Activated T-cell treated with anti-CD3 and anti-CD28 coated beads, Interleukin-2, amount 50 U/mL, for 72 hours (primary cell): ENCODE measurements at places on chromosomes 2 and 18.

DNA sequence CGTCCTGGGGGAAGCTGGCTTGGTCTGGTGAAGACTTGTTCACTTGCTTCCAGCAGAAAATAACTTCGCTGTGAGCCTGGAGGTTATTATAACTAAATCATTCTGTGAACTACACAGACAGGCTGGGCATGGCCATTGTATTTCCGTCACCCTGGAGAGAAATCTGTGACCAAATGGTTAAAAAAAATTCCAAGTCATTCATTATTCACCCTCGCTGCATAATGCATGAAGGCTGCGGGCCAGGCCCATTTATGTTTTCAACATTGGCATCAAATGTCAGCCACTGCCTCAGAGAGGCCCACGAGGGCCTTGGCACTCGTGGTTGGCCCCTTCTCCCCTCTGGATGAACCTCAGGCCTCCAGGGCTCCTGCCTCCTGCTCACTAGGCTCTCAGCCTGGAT, 57.7 kb downstream of the RRM2 start:
- no peak for DNase-seq

GRCh38 chr2:24761866-24762265, 31.3 kb downstream of the PTRHD1 start:
- no peak for DNase-seq

GRCh38 chr18:48800466-48800865, 150.3 kb downstream of the SMAD7 start:
- DNase-seq: no peak

DNA sequence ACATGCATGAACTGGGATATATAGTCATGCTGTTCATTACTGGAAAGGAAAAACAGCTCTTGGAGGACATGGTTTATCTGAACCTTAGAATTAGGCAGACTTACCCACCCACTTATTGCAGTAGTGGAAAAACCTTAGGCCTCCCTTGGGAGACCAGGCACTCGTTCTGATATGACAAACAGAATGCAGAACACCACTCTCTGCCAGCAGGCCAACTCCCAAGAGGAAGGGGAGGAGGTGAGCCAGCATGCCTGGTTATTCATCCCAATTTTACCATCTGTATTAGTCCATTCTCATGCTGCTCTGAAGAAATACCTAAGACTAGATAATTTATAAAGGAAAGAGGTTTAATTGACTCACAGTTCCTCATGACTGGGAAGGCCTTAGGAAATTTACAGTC, 17.5 kb downstream of the C18orf63 start:
- DNase-seq: no peak

GRCh38 chr2:148994341-148994740, 44.2 kb upstream of the LYPD6B start:
- DNase-seq: no peak

GRCh38 chr18:33356735-33357134, 83.8 kb downstream of the CCDC178 start:
- DNase-seq: no peak

DNA sequence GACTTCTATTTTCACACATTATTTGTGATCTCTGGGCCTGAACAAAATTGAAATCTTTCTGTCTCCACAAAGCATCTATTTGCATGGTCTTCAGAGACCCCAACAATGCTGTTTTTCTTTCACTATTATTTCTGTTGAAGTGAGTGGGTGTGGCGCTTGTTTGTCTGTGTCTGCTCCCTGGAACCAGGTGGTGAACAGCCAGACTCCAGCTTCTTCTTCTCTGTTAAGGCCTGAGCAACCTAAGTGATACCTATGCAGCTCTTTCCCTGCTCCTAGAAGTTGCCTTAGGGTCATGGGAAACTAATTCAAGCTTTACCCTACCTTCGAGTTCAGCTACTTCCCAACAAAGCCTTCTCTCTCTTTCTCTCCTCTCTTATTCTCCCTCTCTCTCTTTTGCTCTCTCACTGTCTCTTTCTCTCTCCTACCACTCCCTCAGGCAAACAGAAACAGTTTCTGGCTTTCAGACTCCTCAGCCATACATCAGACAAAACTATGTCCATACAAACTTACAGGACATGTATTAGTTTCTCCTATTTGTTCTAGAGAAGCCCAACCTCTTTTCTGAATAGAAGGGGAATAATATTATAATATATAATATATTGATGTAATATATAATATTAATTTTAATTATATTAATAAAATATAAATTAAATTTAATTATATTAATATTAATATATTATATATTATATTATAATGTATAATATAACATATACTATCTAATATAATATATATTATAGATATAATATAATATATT, 552.5 kb downstream of the DSC3 start:
- no peak for DNase-seq

DNA sequence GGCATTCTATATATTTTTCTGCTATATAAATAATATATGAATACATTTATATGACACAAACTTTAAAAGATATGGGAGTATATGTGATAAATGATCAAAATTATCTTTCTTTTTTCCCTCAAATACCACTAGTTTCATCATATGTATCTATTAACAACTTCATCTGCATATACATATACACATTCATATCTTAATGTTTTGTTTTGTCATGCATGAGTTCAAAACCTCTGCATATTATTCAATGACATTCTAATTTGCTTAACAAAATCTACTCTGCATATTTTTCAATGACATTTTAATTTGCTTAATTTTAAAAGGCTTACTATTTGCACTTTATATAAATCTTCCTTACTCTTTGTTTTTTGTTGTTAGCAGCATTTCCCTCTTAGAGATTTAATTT, 276.2 kb downstream of the PIK3C3 start:
- no peak for DNase-seq

- DNase-seq: no peak
Measured at GRCh38 chr2:180944372-180944771, 36.0 kb upstream of the UBE2E3 start.

- DNase-seq: no peak
Measured at GRCh38 chr18:42525905-42526304, 570.9 kb downstream of the PIK3C3 start.

DNA sequence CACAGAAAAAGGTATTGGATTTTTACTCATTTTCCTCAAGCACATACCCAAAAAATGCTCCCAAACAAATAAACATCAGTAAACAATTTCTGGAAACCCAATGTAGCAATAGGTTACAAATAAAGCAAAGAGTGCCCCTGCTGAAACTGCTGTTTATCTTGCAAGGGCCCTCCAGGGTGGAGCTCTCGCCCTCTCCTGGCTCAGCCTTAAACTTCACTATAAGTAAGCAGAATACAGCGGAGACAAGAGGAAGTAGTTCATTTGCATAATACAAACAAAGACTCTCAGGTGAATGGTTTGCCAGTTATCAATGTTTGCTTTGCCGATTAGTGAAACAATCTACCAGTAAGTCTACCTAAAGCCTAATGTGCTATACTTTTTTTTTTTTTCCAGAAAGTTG, 437.6 kb downstream of the DLGAP1 start:
- no peak for DNase-seq

DNA sequence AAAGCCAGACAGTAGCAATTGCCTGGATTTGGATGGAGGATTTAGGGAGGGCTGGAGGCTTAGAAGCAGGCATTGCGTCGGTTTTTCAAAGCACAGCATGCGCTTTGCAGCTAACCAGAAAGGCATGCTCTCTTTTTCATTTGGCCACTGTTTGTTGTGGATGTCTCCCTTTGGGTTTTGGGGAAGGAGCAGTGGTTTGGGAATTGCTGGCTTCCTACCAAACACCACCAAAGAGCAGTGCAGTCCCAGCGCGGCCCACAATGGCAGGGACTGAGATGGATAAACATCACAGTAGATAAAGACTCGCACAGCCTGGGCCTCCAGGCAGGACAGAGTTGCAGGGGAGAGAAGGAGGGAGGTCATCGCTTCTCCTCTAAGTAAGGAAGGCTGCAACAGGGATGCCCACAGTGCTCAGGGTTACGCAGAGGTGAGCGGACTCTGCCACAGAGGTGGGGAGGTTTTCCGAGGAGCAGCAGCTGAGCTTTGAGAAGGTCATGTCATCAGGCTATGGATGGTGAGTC, 148.5 kb downstream of the MYT1L start:
- DNase-seq: no peak

DNA sequence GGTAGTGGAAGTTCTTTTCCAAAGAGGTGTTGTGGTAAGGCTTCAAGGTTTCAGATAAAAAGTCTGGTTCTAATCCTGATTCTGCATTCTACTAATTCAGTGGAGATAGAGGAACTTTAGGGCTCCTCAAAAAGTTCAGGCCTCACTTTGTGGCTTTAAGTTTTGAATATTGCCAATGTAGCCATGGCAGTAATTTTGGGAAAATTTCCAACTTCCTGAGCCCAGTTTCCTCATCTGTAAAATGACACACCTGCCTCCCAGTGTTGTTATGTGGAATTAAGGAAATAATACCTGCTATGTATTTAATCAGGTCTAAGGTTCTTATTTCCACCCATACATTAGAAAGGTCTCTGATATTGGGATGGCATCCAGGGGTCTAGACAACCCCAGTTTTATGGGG, 147.6 kb upstream of the ITGA6 start:
- DNase-seq: no peak

- DNase-seq: no peak
Measured at GRCh38 chr2:236818281-236819045, 248.8 kb downstream of the ACKR3 start.

DNA sequence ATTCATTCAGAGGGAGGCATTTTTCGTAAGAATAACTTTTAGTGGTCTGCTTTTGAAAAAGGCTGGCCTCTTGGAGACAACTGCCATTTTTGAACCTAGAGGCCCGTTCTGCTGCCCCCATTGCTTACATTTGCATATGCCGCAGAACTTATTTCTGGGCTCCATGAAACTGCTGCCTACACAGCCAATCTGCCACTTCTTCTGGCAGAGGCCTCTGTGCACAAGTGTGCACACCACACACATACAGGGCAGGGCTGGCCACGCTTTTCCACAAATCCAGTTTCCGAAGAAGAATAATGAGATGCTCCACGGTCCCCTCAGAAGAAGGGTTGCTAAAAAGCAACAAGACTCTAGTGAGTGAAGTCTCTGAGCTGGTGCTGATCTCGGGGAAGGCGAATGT, 56.2 kb downstream of the TMEM200C start:
- no peak for DNase-seq

DNA sequence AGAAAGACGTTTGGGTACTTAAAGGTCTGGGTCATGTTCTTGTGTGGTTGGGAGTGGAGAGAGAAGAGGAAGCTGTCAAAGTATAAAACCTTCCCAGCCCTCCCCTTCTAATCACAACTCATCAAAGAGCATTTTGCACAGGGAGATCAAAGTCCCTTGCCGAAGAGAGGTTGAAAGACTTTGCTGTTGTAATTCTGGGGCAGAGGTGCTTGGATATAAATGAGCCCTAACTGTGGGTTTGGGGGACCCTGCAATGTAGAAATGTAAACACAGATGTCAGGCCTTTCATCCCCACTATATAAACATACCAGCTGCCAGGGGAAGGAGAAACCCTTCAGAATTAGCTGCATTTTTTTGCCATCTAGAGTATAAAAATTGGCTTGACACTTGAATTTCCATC, 182.1 kb downstream of the ETAA1 start:
- no peak for DNase-seq

DNA sequence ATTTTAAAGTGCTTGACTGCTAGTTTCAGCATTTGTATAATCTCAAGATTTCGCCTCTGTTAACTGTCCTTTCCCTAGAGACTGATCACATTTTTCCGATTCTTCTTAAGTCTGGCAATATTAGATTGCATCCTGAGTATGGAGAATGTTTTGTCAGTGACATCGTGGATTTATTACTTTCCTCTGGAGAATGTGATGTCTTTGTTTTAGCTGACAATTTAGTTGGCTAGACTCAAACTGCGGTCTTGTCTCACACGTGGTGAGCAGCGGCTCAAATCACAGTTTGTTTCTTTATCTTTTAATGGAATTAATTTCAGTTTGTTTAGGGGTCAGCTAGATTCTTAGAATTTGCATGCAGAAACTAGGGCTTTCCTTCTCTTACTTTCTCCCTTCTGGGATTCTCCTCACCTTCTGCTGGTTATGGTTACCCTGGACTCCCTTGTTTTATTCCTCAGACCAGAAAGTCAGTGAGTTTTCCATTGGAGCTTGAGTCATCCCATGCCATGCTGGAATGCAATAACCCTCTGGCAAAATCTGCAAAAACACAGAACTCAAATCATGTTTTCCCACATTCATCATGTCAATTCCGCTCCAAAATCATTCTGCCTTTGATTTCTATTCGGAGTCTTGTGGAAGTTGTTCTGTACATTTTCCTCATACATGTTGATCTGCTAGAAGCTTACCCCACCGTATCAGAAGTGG, 327.2 kb upstream of the TRIB2 start:
- DNase-seq: no peak

DNA sequence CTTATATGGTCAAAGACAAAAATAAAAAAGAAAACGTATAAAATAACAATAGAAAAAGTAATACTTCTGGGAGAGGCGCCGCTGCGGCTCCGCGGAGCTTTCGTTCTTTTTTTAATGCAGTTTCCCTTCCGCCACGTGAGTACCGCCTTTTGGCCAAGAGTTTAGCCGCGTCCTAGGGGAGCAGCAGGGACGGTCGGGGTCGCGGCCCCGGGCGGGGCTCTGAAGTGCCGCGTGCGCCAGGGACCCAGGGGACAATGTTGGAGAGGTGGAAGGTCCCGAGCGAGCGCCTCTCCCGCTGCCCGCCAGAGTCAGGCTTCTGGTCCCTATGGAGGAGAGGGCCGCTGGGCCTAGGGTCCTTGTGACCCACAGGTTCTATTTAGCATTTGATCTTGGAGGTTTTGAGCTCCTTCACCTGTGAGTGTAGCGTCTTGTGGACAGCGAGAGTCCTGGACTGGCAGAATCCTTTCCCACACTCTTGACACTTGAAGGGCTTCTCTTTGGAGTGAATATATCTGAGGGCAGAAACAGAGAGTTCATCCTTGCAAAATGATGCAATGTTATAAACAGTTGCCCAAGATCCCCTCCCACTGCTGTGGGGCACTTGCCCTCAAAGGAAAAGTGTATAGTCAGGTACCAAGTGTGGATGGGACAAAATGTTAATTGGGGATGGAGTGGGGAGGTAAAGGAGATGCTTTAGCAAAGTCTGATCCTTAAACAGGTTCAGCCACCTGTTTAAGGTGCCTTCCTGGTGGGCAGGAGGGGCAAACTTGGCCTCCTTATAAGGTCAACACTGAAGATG, 6.3 kb downstream of the OSR1 start:
- DNase-seq: no peak

GRCh38 chr2:182132605-182133004, 147.0 kb downstream of the PPP1R1C start:
- no peak for DNase-seq

GRCh38 chr2:222915092-222915957, 54.5 kb downstream of the ACSL3 start:
- DNase-seq: no peak

GRCh38 chr2:29056452-29056851, 17.9 kb downstream of the PCARE start:
- DNase-seq: peak; percentile 11

- DNase-seq: peak; percentile 64
Measured at GRCh38 chr2:172437419-172438341, 10.3 kb downstream of the ITGA6 start.

DNA sequence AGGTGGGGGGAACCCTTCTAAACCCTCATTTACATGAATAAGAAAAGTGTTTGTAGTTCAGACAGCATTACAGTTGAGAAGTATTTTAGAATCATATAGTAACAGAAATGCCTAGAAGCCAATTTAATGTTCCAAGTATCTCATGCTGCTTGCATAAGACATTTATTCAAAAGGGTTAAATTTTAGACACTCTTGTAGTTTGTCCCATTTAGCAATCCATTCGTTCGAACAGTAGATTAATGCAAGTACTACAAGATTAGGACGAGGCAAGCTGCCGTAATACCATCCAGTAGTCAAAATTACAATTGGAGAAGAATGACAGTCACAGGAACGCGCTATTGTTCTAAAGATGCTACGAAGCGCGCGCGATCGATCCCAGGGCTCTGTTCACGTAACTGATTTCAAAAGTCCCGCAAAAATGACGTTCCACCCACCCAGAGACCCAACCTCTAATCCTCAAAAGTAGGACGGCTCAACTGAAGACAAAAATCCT, 1.2 kb downstream of the TMEM237 start:
- DNase-seq: no peak
